ENCODE measurements at places on chromosomes 7 and 10.

- DNase-seq = no peak
Measured at GRCh38 chr10:115941361-115941771, 331.6 kb downstream of the GFRA1 start.

- no peak for DNase-seq
Measured at GRCh38 chr10:49152663-49153062, 18.8 kb upstream of the FAM170B start.

- DNase-seq = no peak
Measured at GRCh38 chr10:123187781-123188180, 33.6 kb downstream of the BUB3 start.

- DNase-seq = no peak
Measured at GRCh38 chr7:128203047-128203491, 38.0 kb upstream of the LEP start.

GRCh38 chr10:131814567-131815265 lies 86.1 kb upstream of the PPP2R2D start:
- DNase-seq = no peak
